ENCODE measurements at places on chromosomes 13 and 19.

DNA sequence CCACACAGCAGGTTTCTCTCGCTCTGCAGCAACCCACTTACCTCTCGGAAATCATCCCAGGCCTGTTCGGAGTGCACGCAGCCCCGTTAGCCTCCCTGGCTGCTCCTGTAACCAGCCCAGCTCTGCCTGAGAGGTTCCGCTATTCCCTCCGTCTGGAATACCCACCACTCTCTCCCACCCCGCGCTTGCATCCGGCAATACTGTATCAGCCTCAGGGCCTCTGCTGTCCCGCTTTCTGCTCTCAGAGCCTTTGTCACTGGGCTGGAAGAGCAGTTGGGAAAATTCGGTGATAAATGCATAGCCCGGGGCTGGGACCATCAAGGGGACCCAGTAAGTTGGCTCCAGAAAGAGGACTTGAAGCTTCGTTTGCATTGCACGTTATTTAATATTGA, 759 bp upstream of the TLE6 start:
- no peak for DNase-seq
- H3K4me3 ChIP-seq, result peak overlapping the region; percentile 90
- peaks cover 5% of the 10 kb centered on the region for H3K27me3 ChIP-seq
- peaks cover 21% of the 10 kb centered on the region for H3K4me1 ChIP-seq
- peak overlapping the region; percentile 74 for H3K27ac ChIP-seq
- H3K36me3 ChIP-seq, result no peaks in the 10 kb centered on the region

GRCh38 chr13:82772816-82773215, 1109.5 kb downstream of the SLITRK1 start:
- no peaks in the 10 kb centered on the region for H3K36me3 ChIP-seq
- H3K4me1 ChIP-seq, result no peaks in the 10 kb centered on the region
- H3K27ac ChIP-seq, result no peak overlapping the region
- DNase-seq, result no peak
- H3K4me3 ChIP-seq, result no peak overlapping the region
- no peaks in the 10 kb centered on the region for H3K27me3 ChIP-seq

DNA sequence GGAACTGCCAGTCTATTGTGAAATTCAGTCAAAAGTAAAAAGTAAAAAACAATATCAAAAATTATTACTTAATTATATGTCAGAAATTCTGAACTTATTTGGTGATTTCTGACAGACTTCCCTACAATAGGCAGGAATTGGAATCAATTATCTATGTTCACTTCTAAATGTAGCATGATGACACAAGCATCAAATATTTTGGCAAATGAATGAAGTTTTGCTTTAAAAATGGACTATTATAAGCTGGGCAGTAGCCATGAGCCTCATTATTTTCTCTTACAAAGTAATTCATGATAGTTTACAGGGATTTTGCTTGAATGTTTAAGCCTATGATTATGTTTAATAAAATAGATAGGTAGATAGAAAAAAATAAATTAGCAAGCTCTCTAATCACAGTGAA, 582.6 kb downstream of the SLITRK6 start:
- no peak overlapping the region for H3K4me3 ChIP-seq
- no peak overlapping the region for H3K27ac ChIP-seq
- H3K36me3 ChIP-seq, result no peaks in the 10 kb centered on the region
- no peak for DNase-seq

GRCh38 chr19:22144394-22144793, 52.4 kb downstream of the ZNF676 start:
- DNase-seq, result no peak
- no peaks in the 10 kb centered on the region for H3K27me3 ChIP-seq
- peaks cover 2% of the 10 kb centered on the region for H3K36me3 ChIP-seq
- H3K4me1 ChIP-seq, result no peaks in the 10 kb centered on the region
- no peak overlapping the region for H3K27ac ChIP-seq
- H3K4me3 ChIP-seq, result no peak overlapping the region

DNA sequence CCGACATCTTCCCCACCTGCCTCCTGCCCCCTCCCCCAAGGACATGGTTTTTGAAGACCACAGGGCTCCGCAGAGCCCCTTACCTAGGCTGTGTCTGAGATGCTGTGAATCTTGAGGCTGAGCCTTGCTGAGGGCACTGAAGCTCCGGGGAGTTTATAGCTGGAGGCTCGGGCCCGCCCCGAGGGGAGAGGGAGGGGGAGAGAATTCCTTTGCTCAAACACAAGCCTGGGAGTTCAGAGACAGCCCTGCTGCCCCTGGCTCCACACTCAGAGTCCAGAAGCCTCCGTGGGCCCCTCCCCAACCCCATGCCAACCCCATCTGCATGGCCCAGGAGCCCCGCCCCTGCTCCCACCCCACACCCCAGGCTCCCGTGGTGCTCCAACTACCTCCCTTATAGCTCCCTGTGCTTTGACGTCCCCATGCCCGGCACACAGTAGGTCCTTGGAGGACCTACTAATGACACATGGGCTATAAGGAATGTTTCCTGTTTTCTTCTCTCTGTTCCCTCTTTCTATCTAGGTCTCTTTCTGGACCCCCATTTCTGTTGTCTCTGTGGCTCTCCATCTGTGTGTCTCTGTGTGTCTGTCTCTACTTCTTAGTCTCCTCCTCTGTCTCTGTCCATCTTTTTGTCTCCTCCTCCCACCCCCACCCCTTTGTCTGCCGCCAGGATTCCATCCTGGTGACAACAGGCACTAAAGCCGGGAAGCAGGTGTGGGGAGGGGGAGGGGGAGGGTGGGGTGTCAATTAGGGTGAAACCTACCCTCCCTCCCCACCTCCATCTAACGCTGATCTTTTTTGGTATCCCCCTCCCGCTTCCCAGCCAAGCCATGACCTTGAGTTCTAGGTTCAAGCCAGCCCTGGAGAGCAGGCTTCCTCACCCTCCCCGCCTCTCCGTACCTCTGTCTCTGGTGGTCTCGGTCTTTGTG, at the start of gene TNNT1:
Gene TNNT1 (minus strand): TSS at position 129 of the 926 bp plus-strand sequence. CDS start 2,049 bp downstream, outside the sequence.
- DNase-seq, result no peak
- no peaks in the 10 kb centered on the region for H3K36me3 ChIP-seq
- peaks cover 38% of the 10 kb centered on the region for H3K27me3 ChIP-seq
- no peak within 1 kb of the TSS for H3K27ac ChIP-seq

- H3K4me3 ChIP-seq, result no peak overlapping the region
- DNase-seq, result no peak
- H3K36me3 ChIP-seq, result no peaks in the 10 kb centered on the region
- H3K4me1 ChIP-seq, result no peaks in the 10 kb centered on the region
Measured at GRCh38 chr13:38705365-38705764, 18.5 kb downstream of the FREM2 start.

DNA sequence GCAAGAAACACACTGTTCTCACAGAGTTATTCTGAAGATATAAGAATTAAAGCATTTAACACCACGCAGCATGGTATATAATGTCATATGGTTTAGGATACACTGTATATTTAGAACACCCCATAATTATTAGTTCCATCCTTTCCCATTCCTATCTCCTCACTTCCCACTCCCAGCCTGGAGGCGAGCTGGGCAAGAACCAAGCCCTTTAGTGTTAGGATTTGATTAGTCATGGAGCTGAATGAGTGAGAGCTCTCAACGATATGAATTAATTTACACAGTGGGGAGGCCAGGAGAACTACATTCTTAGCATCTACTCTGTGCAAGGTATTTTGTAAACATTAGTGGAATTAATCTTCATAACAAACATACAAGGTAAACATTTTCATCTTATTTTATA, 934.3 kb downstream of the DIAPH3 start:
- no peaks in the 10 kb centered on the region for H3K4me1 ChIP-seq
- no peak overlapping the region for H3K4me3 ChIP-seq

GRCh38 chr13:102694937-102695336, at the start of gene METTL21C:
TSS of gene METTL21C (minus strand) at chr13:102695044. CDS start at chr13:102694498, 546 bp downstream.
- H3K27me3 ChIP-seq, result peaks cover 40% of the 10 kb centered on the region
- DNase-seq, result no peak
- H3K36me3 ChIP-seq, result no peaks in the 10 kb centered on the region
- H3K4me3 ChIP-seq, result no peak within 1 kb of the TSS
- no peak within 1 kb of the TSS for H3K27ac ChIP-seq

GRCh38 chr19:50823389-50824042, at the start of gene KLK1:
TSS of gene KLK1 (minus strand) at chr19:50823787. CDS start at chr19:50823748, 39 bp downstream.
- H3K4me1 ChIP-seq, result peaks cover 26% of the 10 kb centered on the region
- DNase-seq, result no peak
- H3K27ac ChIP-seq, result no peak within 1 kb of the TSS
- H3K27me3 ChIP-seq, result peaks cover 42% of the 10 kb centered on the region

GRCh38 chr19:33329736-33330135, 27.4 kb upstream of the CEBPA start:
- H3K27ac ChIP-seq, result no peak overlapping the region
- DNase-seq, result no peak
- no peak overlapping the region for H3K4me3 ChIP-seq
- H3K27me3 ChIP-seq, result peaks cover 6% of the 10 kb centered on the region
- H3K4me1 ChIP-seq, result no peaks in the 10 kb centered on the region

- peak overlapping the region; percentile 93 for H3K27ac ChIP-seq
- H3K4me3 ChIP-seq, result peak overlapping the region; percentile 99
- no peaks in the 10 kb centered on the region for H3K27me3 ChIP-seq
- peaks cover 23% of the 10 kb centered on the region for H3K36me3 ChIP-seq
- H3K4me1 ChIP-seq, result peaks cover 44% of the 10 kb centered on the region
- DNase-seq, result no peak
Measured at GRCh38 chr13:78657699-78658629, 991 bp downstream of the OBI1 start.

DNA sequence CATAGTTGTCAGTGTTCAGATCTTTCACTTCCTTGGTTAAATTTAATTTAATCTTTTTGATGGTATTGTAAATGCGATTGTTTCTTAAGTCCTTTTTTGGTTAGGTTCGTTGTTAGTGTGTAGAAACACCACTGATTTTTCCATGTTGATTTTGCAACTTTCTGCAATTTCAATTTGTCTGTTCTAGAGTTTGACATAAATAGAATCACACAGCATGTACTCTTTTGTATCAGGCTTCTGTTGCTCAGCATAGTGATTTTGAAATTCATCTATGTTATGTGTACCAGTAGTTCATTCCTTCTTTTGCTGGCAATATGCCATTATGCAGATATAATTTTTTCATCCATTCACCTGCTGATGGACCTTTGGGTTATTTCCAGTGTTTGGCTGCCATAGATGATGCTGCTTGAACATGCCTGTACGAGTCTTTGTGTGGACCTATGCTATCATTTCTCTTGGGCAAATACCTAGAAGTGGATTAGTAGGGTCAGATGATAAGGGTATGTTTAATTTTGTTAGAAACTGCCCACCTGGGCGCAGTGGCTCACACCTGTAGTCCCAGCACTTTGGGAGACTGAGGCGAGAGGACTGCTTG, 33.1 kb downstream of the BICRA start:
- peaks cover 26% of the 10 kb centered on the region for H3K36me3 ChIP-seq
- H3K27me3 ChIP-seq, result no peaks in the 10 kb centered on the region
- no peak for DNase-seq
- peaks cover 10% of the 10 kb centered on the region for H3K4me1 ChIP-seq

DNA sequence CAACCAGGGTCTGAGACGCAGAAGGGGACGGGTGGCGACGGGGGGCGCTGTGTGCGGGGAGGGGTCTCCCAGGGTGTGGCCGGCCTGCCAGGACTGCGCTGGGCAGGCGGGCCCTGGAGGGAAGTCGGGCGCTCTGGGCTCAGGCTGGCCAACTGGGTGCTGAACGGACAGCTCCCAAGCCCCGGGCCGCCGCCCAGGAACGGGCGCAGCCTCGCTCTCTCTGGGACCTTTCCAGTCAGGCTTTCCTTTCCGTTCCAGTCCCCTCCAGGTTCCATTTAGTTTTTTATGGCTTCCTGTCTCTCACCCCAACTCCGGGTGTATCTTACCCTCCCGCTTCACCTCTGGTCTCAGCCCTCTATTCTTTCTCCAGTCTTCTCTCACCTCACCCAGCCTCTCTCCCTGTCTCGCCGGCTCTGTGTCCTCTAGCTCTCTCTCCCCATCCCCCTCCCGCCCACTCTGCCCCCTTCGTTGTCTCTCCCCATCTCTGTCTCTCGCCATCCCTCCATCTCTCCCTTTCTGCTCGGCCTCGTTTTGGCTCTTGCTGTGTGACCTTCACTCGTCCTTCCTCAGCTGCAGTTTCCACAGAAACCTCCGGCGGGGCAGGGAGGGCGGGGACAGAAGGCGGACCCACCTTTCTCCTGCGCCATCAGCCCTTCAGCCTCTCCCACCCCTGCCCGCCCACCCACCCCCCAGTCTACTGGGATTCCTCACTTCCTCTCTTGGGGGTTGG, 3.3 kb upstream of the ATP1A3 start:
- H3K36me3 ChIP-seq, result no peaks in the 10 kb centered on the region
- peaks cover 73% of the 10 kb centered on the region for H3K27me3 ChIP-seq
- H3K27ac ChIP-seq, result no peak overlapping the region
- H3K4me3 ChIP-seq, result no peak overlapping the region
- H3K4me1 ChIP-seq, result peaks cover 38% of the 10 kb centered on the region
- DNase-seq, result peak; percentile 44

GRCh38 chr13:27578121-27579030, 42.0 kb downstream of the LNX2 start:
- H3K27ac ChIP-seq, result no peak overlapping the region
- no peak for DNase-seq
- H3K27me3 ChIP-seq, result no peaks in the 10 kb centered on the region
- peaks cover 23% of the 10 kb centered on the region for H3K36me3 ChIP-seq
- peaks cover 7% of the 10 kb centered on the region for H3K4me1 ChIP-seq
- no peak overlapping the region for H3K4me3 ChIP-seq

DNA sequence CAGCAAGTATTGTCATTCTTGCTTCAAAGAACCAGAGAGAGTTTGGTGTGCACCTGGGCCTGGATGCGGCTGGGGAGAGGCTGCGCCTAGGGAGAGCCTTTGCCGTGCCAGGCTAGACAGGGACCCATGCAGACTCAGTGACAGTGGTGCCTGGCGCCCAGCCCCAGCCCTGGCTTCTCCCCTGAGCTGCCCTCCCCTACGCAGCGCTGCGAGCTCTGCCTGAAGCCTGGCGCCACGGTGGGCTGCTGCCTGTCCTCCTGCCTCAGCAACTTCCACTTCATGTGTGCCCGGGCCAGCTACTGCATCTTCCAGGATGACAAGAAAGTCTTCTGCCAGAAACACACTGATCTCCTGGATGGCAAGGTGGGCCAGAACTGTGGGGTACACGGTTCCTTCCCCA, 12.0 kb downstream of the KMT2B start:
- H3K4me3 ChIP-seq, result no peak overlapping the region
- H3K27ac ChIP-seq, result no peak overlapping the region
- DNase-seq, result no peak

DNA sequence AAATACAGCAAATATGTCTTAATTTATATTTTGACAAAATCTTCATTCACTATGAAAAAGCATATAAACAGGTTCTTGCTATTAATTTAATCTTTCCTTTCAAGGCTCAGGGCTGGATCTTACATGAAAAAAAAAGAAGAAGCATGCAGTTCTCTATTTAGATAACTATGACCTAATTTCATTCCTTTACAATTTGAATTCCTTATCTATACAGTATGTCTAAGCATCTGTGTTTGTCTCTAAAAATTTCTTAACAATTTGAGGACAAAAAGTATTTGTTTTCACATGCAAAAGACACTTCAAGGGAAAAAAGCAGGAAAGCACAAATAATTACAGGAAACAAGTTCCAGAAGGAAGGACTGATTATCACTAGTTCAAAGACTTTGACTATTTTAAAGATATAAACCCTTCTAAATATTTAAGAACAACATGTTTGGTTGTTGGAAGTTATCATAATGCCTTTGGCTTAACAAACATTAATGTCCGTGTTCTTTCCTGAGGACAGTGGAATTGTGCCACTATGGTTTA, 157.5 kb downstream of the TBC1D4 start:
- H3K4me3 ChIP-seq, result peak overlapping the region; percentile 63
- peak overlapping the region; percentile 58 for H3K27ac ChIP-seq
- H3K27me3 ChIP-seq, result peaks cover 9% of the 10 kb centered on the region
- H3K4me1 ChIP-seq, result peaks cover 46% of the 10 kb centered on the region
- peaks cover 3% of the 10 kb centered on the region for H3K36me3 ChIP-seq

All from activated CD4-positive, alpha-beta memory T cell treated with anti-CD3 and anti-CD28 coated beads, Interleukin-2, amount 10 ng/mL, durations not matched to agents 7 days and 5 days (primary cell).